ENCODE measurements at places on chromosomes 5 and 9.

GRCh38 chr5:90696153-90696552 is 137.6 kb downstream of the ADGRV1 start:
- no peak for DNase-seq

- DNase-seq = no peak
Observed at GRCh38 chr9:134980516-134980915, 62.8 kb upstream of the FCN1 start.

GRCh38 chr9:35110327-35110761 is 5.3 kb downstream of the ATOSB start:
- DNase-seq = no peak

DNA sequence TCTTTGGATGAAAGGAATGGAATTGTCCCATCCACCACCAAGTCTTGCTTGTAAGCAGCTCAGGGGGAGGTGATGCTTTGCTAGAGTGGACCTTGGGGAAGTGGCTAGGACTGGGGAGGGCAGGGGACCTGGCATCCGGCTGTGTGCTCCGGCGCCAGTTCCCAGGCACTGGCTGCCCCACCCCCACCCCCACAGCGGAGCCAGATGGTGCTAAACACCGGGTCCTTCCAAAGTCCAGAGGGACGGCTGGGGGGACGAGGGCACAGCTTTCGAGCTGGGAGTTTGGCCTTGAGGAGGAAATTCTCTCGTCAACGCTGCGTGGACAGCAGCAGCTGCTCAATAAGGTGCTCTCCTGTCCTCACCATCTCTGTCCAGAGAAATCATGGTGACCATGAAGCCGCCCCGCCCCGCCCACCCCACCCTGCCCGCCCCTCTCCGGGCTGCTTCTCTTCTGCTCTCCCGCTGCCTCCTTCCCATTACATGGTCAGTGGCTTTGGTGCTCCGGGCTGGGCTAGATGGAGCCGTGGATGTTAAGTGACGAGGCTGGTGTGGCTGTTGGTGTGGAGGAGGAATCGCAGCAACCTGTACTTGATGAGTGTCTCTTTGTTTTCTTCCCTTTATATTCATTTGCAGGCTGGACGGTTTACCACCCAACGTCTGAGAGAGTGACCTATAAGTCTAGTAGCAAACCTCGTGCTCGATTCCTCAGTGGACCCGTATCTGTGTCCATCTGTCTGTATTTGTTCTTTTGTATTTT is 115.7 kb downstream of the WNK2 start:
- no peak for DNase-seq

DNA sequence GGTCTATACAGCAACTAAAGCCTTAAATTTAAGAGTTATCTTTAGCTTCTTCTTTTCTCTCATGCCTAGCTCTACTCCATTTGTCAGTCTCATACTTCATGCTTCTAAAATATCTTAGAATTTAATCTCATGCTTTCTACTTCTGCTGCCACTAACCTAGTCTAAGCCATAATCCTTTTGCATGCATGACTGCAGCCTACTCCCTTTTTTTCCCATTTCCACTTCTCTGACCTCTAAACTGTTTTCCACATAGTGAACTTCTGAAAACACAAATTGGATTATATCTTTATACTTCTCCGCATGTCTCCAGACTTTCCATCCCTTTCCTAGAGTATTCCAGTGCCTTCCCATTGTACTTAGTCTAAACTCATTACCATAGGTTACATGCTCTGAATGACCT is 193.0 kb downstream of the XRCC4 start:
- no peak for DNase-seq

DNA sequence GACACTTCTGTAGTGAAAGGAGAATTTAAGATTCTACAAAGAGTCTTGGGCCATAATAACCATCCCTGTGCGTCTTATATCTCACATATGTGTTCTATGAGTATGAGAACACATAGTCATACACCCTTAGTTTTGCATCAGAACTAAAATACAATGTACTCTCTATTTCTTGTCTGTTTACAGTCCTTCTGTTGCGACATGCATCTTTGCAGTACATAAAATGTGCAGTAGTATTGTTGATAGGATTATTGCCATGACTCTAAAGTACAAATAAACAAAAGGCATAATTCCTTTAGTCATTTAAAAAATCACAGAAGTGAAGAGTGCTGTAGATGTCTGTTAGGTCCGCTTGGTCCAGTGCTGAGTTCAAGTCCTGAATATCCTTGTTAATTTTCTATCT is 201.9 kb downstream of the NR3C1 start:
- no peak for DNase-seq

DNA sequence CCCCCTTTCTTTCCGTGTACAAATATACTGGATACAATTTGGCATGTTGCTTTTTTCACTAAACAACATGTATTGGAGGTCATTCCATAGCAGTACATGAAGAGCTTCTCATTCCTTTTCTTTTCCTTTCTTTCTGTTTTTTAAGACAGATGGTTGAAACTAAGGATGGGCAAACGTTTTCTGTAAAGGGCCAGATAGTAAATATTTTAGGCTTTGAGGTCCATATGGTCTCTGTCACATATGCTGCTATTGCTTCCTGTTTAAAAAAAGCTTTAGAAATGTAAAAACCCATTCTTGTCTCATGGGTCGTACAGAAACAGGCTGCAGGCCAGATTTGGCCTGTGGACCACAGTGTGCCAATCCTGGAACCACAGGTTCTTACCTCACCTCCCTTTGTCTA is 160.1 kb downstream of the ACER2 start:
- no peak for DNase-seq

GRCh38 chr5:50325237-50325832 is 115.8 kb downstream of the EMB start:
- no peak for DNase-seq

Measured in smooth muscle cell of the brain vasculature (primary cell).